ENCODE measurements at places on chromosomes 6 and 20.

GRCh38 chr6:27280064-27280539, 32.0 kb downstream of the POM121L2 start:
- peak; percentile 11 for DNase-seq

DNA sequence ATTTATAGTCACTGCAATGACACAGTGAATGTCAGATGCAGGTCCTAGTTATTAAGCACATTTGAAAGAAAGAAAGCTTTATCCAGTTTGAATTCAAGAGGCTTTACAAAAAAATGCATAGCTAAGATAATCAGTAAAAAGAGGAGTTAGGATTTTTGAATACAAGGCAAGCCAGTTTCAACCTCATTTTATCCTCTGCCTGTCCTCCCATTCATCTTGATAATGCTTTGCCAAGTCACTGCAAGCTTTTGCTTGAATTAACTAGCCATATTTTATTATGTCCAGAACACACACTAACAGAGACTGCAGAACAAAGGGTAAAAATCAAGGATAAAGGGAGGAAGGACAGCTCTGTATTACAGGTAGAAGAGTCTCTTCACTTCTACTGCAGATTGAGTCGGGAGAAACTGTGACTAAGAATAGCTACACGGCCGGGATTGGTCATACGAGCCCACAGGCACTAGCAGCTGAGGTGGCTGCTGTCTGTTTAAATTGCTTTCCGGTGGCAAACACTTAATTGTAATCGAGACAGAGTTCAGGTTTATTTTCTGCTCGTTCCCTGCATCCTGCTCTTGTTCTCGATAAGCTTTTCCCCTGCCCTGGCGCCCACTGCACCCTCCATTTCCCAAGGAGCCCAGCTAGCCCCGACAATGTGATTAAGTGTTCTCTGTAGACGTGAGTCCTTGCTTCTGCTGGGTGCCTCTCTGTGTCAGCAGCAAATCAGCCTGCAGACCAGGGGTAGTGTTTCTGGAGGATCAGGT, 30.5 kb upstream of the AKAP12 start:
- DNase-seq, result no peak

- no peak for DNase-seq
Observed at GRCh38 chr6:163603395-163603794, 188.9 kb downstream of the QKI start.

DNA sequence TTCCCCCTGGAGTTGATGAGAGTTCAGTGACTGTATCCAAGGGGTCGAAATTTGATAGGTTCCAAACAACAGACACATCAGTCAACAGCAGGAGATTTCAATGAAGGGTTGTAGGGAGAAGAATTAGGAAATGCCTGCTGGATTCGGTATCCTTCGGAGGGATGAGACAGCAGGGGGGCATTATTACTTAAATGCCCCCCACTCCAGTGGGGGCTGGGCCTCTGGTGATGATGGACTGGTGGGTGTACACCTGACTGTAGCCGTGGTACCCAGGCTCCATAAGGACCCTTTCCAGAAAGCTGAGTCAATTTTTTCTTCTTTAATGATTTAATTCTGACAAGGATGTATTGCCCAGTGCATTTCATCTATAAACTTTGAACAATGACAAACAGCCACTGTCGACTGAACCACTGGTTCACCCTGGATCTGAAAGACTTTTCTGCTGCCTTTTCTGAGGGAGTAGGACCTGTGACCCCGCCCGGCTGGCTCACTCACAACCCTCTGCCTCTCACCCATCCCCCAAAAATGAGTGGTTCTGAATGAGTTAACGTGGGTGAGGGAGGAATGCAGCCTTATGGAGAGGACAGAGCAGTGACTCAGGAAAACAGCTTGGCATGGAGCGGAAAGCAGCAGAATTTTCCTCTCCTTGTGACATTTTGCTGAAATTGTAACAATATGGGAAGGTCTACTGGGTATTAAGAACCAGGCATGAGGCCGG, 41.0 kb downstream of the ZMYND8 start:
- no peak for DNase-seq

DNA sequence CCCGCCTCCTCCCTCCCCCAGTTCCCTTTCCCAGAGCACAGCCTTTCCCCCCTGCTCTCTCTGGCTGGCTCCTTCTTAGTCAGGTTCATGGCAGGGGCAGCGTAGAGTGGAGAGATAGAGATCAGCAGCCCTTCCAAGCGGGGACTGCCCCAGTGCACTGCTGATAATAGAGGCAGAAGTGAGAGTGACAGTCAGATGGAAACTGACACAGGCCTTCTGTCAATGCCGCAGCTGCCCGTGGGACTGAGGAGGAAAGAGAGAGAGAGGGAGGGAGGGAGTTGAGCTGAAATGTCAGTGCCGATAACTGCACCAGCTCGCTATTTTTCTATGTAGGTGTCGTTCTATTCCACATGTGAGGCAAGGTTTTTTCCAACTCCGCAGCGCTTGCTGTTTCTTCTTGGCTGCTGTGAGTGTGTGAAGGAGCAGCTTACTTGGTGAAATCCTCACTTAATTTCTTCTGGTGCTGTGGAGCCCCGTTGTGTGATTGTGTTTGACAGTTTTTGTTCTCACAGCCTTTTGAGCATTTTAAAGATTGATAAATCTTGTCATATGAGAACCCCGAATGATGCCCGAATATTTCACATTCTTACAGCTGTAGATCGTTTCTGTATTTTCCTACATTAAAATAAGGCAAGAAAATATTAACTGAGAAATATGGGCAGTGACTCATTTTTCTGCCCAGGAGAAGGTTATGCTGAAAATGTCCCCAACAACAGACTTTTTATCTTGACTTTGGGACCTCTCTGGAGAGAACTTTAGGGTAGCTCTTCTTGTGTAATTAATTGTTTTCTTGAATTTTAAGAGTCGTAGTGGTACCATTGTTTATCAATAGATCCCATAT, 386.4 kb upstream of the MMS22L start:
- peak; percentile 5 for DNase-seq

DNA sequence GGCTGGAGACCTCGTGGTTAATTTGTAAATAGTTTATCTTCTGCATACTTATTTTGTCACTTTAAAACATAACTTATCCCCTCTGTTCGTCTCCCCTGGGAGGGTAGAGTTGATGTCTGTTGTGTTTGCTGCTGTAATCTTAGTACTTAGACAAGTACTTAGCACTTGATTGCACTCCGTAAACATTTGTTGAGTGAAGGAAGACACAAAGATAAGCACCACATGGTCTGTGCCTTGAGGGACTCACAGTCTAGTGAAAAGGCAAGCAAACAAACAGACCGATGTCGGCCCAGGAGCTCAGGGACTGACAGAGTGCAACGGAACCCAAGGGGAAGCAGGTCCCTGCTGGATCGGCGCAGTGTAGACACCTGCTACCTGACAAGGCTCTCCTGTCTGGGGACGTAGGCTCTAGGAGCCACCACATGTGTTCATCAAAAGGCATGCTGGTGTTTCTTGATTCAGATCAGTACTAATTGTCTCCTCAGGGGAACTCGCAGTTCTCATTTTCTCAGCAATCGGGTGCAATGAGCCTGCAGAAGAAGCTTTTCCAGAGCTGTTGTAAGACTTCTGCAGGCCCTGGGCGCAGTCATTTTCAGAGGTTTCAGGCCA, 31.4 kb downstream of the EDN3 start:
- no peak for DNase-seq

GRCh38 chr20:53707371-53708055, 113.9 kb upstream of the ZNF217 start:
- no peak for DNase-seq

DNA sequence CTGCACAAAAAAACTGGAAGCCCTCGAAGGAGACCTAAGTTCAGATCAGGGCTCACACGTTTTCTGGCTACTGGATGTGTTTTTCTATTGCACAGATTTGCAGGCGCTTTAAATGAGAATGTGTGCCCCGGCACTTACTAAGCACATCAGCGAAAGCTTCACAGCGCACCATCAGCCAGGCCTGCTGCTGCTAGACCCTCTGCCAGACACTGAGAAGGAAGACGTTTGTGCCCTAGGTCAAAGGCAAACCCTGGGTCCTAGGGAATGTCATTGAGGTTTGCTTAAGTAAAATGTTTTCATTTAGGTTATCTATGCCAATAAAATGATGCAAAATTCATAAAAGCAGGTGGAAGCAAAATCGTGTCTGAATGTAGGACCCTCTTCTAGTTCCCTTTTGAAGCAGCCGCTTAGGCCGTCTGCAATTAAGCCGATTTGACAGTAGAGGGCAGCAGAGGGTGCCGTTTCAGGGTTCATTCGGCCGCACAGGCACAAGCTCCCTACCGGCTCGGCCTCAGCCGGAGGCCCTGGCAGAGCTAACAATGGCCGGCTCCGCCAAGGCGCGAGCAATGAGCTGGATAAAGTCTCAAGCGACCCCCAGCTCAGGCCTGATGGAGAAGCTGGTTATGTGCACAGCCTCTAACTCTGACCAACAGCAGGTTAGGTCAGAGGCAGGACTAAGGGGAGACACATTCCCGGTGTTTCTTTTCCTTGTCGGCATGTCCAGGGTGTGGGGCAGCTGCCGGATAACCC, 107.2 kb upstream of the FOXA2 start:
- peak; percentile 34 for DNase-seq

DNA sequence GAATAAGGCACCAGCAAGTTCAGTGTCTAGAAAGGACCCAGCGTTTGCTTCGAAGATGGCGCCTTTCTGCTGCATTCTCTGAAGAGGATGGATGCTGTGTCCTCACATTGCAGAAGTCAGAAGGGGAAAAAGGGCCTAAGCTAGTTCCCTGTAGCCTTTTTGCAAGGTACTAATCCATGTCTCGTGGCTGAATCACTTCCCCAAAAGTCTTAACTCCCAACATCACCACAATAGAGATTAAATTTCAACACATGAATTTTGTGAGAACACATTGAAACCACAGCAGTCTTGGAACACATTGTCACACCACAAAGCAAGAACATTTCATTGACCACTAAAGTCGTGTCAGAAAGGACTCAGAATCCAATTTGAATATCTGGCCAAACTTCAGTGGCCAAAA, 42.1 kb downstream of the KLHL31 start:
- no peak for DNase-seq
